Right forelimb (tissue), 1 donor: ENCODE measurements at places on chromosomes 3 and 15.

DNA sequence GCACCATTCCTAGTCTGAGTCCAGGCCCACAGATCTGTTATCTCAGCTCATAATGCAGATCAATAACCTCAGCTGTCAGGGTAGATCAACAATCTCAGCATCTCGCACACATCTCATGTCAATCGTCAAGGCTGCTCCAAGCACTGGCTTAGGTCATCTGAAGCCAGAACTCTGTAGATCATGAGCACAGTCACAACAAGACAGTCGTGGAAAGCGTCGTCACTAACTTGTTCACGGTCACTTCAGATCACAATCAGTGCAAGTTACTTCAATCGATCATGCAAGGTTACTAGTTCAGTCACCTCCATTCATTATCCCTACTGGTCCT, 71.8 kb downstream of the RBPMS2 start:
- DNase-seq: no peak

- no peak for DNase-seq
These were observed 16.6 kb downstream of the HAPLN3 start for GRCh38 chr15:88878720-88879184.

DNA sequence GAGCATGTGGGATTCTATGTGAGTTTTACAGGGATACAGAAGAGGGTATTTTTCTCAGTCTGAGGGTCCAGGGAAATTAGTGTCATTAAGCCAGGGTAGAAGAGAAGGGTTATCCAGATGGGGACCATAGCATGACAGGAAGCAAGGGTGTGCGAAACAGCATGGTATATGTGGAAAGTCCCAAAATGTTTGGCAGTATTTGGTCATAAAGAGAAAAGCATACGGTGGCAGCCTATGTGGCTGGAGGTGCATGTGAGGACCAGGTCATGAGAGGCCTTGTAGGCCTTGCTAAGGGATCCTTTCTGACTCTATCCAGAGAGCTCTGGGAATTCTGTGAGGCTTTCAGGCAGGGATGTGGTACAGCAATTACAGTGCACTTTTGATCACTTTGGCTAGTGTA, 411.4 kb downstream of the AGBL1 start:
- DNase-seq: no peak

GRCh38 chr15:31377030-31377429, 50.4 kb downstream of the KLF13 start:
- DNase-seq: no peak

DNA sequence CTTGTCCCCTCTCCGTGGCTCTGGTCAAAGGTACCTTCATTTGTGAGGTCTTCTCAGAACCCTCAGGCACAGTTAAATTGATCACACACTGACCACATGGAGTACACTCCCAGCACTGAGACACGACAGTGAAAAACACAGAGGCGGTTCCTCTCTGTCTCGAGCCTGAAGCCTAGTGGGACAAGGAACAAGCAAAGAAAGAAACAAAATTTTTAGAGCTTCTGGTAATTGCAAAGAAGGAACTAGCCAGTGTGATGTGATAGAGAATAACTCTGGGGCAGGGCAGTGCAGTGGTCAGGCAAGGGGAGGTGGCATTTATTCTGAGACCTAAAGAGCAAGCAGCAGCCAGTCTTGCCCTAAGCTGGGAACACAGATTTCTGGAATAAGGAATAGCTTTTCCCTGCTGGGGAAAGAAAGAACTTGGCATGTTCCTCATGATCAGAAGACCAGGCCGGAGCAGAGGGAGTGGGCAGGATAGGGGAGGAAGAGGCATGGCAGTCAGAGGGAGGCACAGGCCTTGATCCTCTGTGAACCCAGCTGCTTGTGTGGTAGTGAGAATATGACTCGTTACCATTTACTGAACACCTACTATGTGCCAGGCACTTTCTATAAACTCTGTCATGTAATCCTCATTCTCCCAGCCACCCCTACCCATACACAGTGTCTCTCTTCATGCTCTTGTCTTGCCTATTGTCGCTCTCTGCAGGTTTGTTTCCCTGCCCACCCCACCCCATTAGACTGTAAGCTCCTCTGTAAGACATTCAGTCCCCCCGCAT, 262.3 kb upstream of the HES1 start:
- no peak for DNase-seq

DNA sequence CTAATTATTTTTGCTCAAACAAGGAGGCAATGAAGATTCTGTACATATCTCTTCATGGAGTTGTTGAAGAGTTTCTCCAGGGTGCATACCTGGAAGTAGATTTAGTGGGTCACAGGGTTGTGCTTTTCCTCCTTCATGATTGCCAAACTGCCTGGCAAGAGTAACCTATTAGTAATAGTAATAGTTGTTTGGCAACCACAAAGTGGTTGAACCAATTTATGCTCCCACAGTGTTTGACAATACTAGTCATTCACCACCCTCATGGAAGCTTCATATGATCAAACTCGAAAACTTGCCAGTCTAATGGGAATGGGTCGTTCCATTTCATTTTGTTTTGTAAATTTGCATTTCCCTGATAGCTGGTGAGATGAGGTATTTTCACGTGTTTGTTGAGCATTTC, 57.8 kb downstream of the TLE3 start:
- DNase-seq: peak; percentile 2

DNA sequence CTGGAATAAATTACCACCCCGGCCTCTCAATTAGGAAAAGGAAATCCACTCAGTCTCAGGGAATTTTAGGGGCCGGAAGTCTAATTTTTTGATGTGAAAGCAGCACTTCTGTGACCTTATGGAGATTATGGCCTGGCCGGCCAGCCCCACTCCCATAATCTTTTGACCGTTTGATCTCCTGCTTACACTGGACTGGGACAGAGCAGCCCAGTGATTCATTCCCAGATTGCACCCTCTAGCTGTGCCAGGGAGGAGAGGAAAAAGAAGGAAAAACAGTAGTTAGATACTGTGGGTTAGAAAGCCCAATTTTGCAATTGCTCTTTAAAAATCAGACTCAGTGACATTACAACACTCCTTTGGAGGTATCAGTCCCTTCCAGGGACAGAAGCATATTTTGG, 32.4 kb downstream of the GJD2 start:
- DNase-seq: no peak

DNA sequence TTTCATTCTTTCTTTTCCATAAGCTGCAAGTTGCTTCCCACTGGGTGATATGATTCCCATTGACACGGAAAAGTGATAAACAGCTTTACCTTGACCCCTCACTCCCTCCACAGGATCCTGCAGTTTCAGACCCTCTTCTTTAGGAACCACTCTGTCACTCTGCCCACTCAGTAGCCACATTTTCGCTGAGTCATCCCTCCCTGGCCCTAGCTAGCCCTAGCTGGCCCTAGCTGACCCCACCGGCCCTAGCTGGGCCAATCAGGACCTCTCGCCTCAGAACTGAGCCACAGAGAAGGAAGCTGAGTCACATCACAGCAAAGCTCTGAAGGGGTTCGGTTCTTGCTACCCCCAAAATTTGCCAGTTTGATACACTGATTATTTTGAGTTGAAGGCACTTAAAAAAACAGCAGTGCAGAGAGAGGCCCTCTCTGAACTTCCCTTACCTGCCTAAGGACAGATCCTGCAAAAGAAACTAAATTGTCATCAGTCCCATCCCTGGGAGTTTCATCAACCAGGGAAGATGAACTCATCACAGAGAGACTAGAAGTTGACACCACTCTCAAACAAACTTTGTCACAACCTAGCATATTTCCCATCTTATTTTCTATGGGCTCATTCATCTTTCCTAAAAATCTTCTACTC, 233.5 kb upstream of the PROK2 start:
- DNase-seq: no peak

DNA sequence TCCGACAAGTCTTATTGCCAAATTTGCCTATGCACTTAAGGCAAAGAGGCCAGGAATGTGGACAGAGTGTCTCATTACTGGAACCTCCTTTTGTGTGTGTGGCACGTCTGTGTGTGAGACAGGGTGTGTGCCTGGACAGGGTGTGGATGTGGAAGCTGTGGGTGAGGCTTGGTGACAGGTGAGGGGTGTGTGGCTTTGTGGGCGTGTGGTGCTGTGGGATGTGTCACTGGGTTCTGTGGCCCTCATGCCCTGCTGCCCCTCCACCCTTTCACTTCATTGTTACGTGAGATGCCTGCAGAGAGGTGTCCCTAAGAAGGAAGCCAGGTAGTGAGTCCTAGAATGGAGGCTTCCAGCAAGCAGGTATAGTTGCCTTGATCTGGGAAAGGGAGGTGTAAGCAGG, 244.0 kb upstream of the CHRNA7 start:
- no peak for DNase-seq

GRCh38 chr15:59377924-59378323, 5.3 kb upstream of the MYO1E start:
- no peak for DNase-seq

- no peak for DNase-seq
These were observed 26.6 kb upstream of the PLAAT1 start for GRCh38 chr3:193214445-193214844.

- DNase-seq: no peak
These were observed 199.7 kb upstream of the ARPP21 start for GRCh38 chr3:35439663-35440062.

- DNase-seq: no peak
These were observed 119.7 kb upstream of the IGSF10 start for GRCh38 chr3:151580591-151580990.

DNA sequence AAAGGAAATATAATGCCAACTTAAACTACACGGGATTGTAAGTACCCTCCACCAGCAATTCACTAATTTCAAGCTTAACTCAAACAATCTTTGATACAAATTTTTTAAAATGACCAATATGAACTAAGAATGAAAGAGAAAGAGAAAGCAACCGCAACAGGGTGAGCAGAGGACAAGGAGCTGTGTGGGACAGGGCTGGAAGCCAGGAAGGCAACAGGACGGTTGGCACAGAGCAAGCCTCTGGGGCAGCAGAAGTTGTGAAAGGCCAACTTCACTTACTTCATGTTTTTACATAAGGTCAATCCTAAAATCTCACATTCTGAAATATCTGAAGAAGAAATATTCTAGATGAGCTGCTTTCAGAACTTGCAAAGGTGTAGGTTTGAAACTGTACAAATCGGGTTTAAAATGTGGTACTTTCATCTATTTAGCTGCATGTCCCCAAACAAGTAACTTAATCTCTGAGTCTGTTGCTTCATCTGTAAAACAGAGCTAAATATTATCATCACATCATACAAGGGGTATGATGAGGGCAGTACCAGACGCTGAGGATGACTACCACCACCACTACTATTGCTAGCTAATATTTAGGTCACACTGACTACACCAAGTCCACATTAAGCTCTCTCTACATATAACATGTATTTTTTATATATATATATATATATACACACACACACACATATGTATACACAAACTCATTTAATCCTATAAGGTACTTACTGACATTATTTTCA, 101.7 kb downstream of the IGSF11 start:
- no peak for DNase-seq

DNA sequence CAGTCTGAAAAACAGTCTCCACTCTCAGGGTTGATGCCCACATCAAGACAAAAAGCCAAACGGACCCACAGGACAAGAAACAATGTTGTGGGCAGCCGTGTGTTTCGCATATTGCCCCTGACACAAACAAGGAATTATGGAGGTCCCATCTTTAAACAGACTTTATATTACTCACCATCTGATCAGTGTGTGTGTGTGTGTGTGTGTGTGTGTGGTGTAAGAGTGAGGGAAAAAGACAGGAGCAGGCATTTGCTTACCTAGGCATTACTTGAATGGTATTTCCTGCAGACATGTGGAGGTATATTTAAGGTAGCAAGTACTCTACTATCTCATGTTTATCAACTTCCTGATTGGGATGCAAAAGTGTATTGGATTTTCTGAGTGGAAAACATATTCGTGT, 136.3 kb downstream of the TMCO5A start:
- DNase-seq: no peak

GRCh38 chr15:41992151-41992802, 19.9 kb upstream of the EHD4 start:
- no peak for DNase-seq

- no peak for DNase-seq
These were observed 16.3 kb downstream of the MORF4L1 start for GRCh38 chr15:78889000-78889399.

- DNase-seq: no peak
These were observed 102.3 kb upstream of the NR2E3 start for GRCh38 chr15:71708051-71708429.

GRCh38 chr15:35514759-35515158, 31.2 kb downstream of the DPH6 start:
- DNase-seq: no peak

DNA sequence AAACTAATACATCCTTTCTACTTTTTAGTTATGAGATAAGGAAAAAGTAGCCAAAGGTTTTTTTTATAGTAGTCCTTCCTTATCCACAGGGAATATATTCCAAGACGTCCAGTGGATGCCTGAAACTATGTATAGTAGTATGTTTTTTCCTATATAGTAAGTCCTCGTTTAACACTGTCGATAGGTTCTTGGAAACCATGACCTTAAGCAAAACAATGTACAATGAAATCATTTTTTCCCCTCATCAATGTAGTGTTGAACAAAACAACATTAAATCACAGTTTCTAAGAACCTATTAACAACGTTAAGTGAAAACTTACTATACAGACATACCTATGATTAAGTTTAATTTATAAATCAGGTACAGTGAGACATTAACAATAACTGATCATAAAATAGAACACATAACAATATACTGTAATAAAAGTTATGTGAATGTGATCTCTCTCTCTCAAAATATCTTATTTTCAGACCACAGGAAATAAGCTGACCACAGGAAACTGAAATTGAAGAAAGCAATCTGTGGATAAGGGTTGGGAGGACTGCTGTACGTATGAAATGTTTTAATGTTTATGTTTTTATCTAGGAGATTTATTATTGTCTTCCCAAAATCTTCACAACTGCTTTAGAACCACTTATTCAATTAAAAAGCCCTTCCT, 20.6 kb downstream of the COPS2 start:
- DNase-seq: no peak

DNA sequence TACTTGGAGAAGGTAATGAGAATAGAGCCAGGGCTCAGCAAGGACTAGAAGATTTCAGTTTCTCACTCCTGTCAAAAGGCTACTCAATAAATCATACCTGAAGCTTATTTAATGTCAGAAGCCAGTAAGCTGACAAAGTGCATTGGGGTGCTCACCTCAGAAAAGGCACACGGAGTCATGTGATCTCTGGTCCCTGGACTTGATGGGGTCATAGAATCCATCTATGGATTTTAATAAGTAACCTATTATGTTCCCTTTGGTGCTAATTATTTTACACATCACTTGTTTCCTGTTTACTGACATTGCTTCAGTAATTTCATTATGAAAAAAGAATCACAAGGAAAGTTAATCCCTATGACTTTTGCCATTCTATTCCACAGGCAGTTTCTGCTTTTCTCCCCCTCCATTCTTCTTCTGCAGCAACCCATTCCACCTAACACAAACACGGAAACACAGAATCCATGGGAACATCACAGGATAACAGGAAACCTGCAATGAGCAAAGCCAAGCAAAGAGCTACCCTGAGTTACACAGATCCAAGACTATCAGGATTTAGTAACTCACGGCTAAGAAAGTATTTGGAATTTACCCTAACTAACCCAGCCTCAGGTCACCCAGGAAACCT, 159.6 kb downstream of the MEIS2 start:
- no peak for DNase-seq

GRCh38 chr3:48057521-48057920, 41.3 kb upstream of the MAP4 start:
- no peak for DNase-seq
